ENCODE measurements at places on chromosomes 6 and 20. TPM values are rescaled to one million over a fixed set of nuclear protein-coding genes. Genes with fewer than 3 reads are reported as not detected.

The CAPN11 gene
- not detected for total RNA-seq

The FAM184A gene
- total RNA-seq = 11.2 TPM

The PDE10A gene
- 3.4 TPM for total RNA-seq

The MAP7 gene
- 57.4 TPM for total RNA-seq

The DLK2 gene
- total RNA-seq = 0.75 TPM

The COL11A2 gene
- total RNA-seq = 1.3 TPM

The DEFB132 gene
- total RNA-seq = not detected

The SDCBP2 gene
- 2.0 TPM for total RNA-seq

The LSM14B gene
- total RNA-seq = 143 TPM

The HTR1E gene
- total RNA-seq = not detected

The KIF6 gene
- not detected for total RNA-seq

The KCNQ2 gene
- 0.25 TPM for total RNA-seq

The UNC5CL gene
- 4.5 TPM for total RNA-seq

The SLC22A2 gene
- 0.19 TPM for total RNA-seq

The PGC gene
- 8.9 TPM for total RNA-seq

The LY6G6F gene
- total RNA-seq = not detected

The FILIP1 gene
- not detected for total RNA-seq

- no peaks in the 10 kb centered on the region for H3K36me3 ChIP-seq
- no peak overlapping the region for H3K27ac ChIP-seq
- no peaks in the 10 kb centered on the region for H3K4me1 ChIP-seq
- H3K27me3 ChIP-seq = no peaks in the 10 kb centered on the region
These were observed 109.0 kb downstream of the TFAP2A start for GRCh38 chr6:10305790-10306415.

- peak overlapping the region; percentile 79 for H3K4me3 ChIP-seq
- peak overlapping the region; percentile 77 for H3K27ac ChIP-seq
- H3K27me3 ChIP-seq = no peaks in the 10 kb centered on the region
- H3K4me1 ChIP-seq = peaks cover 18% of the 10 kb centered on the region
- H3K36me3 ChIP-seq = peaks cover 2% of the 10 kb centered on the region
- DNase-seq = peak; percentile 44
These were observed 1.2 kb downstream of the FOXA2 start for GRCh38 chr20:22582964-22583772.

- H3K27ac ChIP-seq = no peak overlapping the region
- no peak overlapping the region for H3K4me3 ChIP-seq
- no peak for DNase-seq
- H3K36me3 ChIP-seq = no peaks in the 10 kb centered on the region
- no peaks in the 10 kb centered on the region for H3K4me1 ChIP-seq
- H3K27me3 ChIP-seq = no peaks in the 10 kb centered on the region
These were observed 159.7 kb downstream of the TMEM242 start for GRCh38 chr6:157163434-157164159.

- H3K4me1 ChIP-seq = no peaks in the 10 kb centered on the region
- H3K36me3 ChIP-seq = no peaks in the 10 kb centered on the region
- no peak overlapping the region for H3K27ac ChIP-seq
These were observed 17.6 kb downstream of the SLC18B1 start for GRCh38 chr6:132780770-132781371.

GRCh38 chr20:43799741-43800140 lies 72.9 kb upstream of the GTSF1L start:
- no peaks in the 10 kb centered on the region for H3K4me1 ChIP-seq
- H3K27ac ChIP-seq = no peak overlapping the region
- H3K4me3 ChIP-seq = no peak overlapping the region
- peaks cover 3% of the 10 kb centered on the region for H3K27me3 ChIP-seq

DNA sequence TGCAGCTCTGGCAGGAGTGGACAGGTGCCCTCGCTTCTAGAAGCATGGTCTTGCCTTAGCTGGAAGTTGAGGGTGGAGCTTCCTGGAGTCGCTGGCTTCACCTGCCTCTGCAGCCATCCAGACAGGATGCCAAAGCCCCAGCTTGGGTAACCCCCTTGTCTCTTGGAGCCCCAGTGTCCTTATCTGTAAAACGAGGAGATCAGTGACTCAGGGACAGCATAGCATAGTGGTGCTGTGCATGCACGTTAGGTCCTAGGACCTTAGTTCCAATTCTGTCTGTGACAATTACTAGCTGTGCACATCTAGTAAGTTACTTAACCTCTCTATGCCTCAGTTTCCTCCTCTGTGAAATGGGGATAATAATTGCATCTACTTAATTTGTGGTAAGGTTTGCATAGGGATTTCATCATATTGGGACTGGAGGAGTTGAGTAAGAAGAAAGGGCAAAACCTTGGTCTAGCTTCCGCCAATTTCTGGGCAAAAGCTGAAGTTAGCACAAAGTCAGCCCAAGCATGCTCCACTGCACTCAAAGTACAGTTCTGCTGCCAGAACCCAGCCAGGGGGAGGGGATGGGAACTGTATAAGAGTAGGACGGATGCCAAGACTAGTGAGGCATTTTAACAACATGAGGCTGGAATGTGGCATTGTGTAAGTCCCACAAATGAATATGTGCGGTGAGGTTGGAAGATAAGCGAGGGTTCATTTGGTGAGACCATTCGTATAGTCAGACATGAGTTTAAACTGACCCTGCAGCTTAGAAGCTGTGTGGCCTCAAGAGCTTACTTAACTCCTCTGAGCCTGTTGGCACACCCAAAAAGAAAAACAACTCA lies 24.5 kb downstream of the TOX2 start:
- no peaks in the 10 kb centered on the region for H3K4me1 ChIP-seq
- H3K27me3 ChIP-seq = peaks cover 2% of the 10 kb centered on the region
- H3K36me3 ChIP-seq = no peaks in the 10 kb centered on the region

GRCh38 chr6:117444600-117444999 lies 18.9 kb upstream of the ROS1 start:
- H3K4me1 ChIP-seq = peaks cover 7% of the 10 kb centered on the region
- no peaks in the 10 kb centered on the region for H3K36me3 ChIP-seq
- H3K27me3 ChIP-seq = no peaks in the 10 kb centered on the region
- H3K4me3 ChIP-seq = no peak overlapping the region
- DNase-seq = no peak

GRCh38 chr6:2237001-2237400 lies 8.4 kb downstream of the GMDS start:
- H3K4me3 ChIP-seq = no peak overlapping the region
- H3K36me3 ChIP-seq = no peaks in the 10 kb centered on the region
- DNase-seq = no peak
- H3K27ac ChIP-seq = no peak overlapping the region
- H3K4me1 ChIP-seq = no peaks in the 10 kb centered on the region
- no peaks in the 10 kb centered on the region for H3K27me3 ChIP-seq

GRCh38 chr6:113596387-113597230 lies 260.5 kb upstream of the MARCKS start:
- H3K27me3 ChIP-seq = no peaks in the 10 kb centered on the region
- DNase-seq = no peak
- H3K4me1 ChIP-seq = peaks cover 11% of the 10 kb centered on the region
- H3K36me3 ChIP-seq = no peaks in the 10 kb centered on the region

DNA sequence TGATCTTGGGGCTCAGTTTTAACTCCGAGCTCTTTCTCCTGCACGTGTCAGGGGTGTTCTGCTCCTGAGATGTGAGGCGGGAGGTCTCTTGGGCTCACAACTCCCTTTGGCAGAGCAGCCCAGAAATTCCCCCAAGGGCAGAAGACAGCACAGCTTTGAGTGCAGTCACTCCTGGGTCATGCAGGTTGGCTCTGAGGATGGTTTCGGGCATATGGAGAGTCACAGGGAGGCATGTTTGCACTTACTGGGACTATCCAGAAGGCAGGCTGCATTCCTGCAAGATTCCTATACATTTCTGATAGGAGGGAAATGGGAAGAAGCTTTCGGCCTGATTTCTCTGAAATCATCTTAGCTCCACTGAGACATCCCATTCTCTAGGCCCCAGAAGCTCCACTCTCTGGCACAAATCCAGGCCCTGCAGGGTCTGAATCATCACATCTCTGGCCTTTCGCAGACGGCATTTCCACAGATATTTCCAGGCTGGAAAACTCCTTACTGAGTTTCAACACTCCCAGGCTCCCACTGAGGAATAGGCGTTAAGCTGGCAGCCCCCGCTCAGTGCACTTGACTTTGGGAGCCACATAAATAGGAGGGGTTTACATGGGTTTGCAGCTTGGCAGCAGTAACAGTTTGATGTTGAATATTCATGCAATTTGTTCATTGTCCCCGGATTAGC lies 39.7 kb downstream of the AGPAT4 start:
- no peak overlapping the region for H3K27ac ChIP-seq
- H3K4me3 ChIP-seq = no peak overlapping the region
- no peaks in the 10 kb centered on the region for H3K27me3 ChIP-seq

- DNase-seq = no peak
- H3K36me3 ChIP-seq = no peaks in the 10 kb centered on the region
- no peak overlapping the region for H3K4me3 ChIP-seq
- H3K4me1 ChIP-seq = peaks cover 10% of the 10 kb centered on the region
These were observed 62.2 kb downstream of the RFPL4B start for GRCh38 chr6:112409311-112409710.

DNA sequence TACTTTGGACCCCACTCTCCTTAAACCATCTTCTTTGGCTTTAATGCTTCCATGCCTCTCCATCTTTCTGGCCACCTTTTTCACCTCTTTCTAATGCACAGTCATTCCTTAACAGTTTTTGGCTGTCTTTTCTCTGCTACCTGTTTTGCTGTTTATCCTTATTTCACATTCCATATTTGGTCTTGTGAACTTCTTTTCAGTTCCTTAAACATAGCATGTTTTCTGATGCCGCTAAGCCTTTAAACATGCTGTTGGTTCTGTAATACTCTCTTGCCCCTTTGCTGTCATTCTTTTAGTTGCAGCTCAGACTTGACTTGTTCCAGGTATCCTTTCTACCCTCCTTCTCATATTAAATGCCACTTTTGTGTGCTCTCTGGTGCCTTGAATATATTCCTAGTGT lies 35.8 kb downstream of the TOP1 start:
- H3K27me3 ChIP-seq = no peaks in the 10 kb centered on the region
- no peak for DNase-seq
- H3K4me3 ChIP-seq = no peak overlapping the region
- peaks cover 12% of the 10 kb centered on the region for H3K4me1 ChIP-seq
- peaks cover 7% of the 10 kb centered on the region for H3K36me3 ChIP-seq

DNA sequence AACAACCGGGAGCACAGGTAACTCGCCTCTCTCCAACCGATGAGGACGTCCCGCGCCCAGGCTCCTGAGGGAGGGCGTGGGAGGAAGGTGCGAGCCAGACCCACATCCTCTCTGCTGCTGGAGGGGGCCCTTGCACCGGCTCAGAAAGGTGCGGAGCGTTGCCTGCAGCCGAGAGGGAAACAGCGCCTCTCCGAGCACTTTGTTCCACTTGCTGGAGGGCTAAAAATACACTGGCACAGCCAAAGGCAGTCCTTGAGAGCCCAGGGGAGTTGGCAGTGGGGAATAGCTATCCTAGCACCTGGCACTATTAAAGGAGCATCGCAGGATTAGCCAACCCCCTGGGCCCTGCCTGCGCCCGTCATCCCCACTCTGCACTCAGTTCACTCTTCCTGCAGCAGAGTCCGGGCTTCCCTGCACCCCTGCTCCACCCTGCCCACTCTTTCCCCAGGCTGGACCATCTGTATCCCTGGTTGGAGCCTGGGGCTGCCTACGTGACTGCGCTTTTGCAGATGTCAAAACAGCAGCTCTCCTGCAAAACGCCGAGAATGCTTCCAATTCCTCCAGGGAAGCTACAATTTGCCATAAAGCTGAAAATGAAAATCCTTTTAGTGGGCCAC lies 108.9 kb downstream of the SNX5 start:
- H3K4me1 ChIP-seq = peaks cover 23% of the 10 kb centered on the region
- H3K27ac ChIP-seq = no peak overlapping the region
- DNase-seq = no peak
- H3K36me3 ChIP-seq = no peaks in the 10 kb centered on the region

GRCh38 chr6:84349542-84349941 lies 122.1 kb upstream of the CEP162 start:
- no peaks in the 10 kb centered on the region for H3K27me3 ChIP-seq
- DNase-seq = no peak
- no peak overlapping the region for H3K27ac ChIP-seq
- no peaks in the 10 kb centered on the region for H3K36me3 ChIP-seq

- no peaks in the 10 kb centered on the region for H3K27me3 ChIP-seq
- no peak for DNase-seq
- H3K4me3 ChIP-seq = no peak overlapping the region
- H3K27ac ChIP-seq = no peak overlapping the region
- peaks cover 8% of the 10 kb centered on the region for H3K4me1 ChIP-seq
- no peaks in the 10 kb centered on the region for H3K36me3 ChIP-seq
These were observed 10.7 kb upstream of the CLPSL2 start for GRCh38 chr6:35765739-35766138.

GRCh38 chr6:145540741-145541140 lies 194.6 kb downstream of the EPM2A start:
- H3K4me1 ChIP-seq = no peaks in the 10 kb centered on the region
- no peaks in the 10 kb centered on the region for H3K27me3 ChIP-seq
- no peak for DNase-seq
- H3K4me3 ChIP-seq = no peak overlapping the region
- no peaks in the 10 kb centered on the region for H3K36me3 ChIP-seq
- no peak overlapping the region for H3K27ac ChIP-seq

DNA sequence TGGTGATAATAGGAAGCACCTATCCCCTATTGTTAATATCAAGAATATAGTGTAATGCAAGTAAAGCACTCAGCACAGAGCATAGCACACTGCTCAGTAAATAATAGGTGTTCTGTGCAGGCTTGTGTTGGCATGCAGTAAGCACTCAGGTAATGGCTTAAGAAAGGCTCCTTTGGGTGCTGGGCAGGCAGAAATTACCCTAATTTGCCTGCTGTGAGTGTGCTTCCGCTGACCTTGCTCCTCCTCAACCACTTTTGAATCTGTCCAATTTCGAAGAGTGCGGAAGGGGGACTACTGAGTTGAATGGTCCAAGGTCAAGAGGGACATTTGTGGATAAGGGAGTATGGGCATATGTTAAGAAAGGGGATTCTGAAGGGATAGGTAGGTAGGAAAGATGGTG lies 15.4 kb downstream of the SRSF3 start:
- no peak overlapping the region for H3K4me3 ChIP-seq
- H3K36me3 ChIP-seq = peaks cover 9% of the 10 kb centered on the region
- DNase-seq = no peak
- H3K4me1 ChIP-seq = peaks cover 23% of the 10 kb centered on the region

- no peak overlapping the region for H3K27ac ChIP-seq
- peaks cover 26% of the 10 kb centered on the region for H3K4me1 ChIP-seq
- no peaks in the 10 kb centered on the region for H3K27me3 ChIP-seq
- H3K4me3 ChIP-seq = no peak overlapping the region
These were observed 4.4 kb upstream of the IFNGR1 start for GRCh38 chr6:137223370-137224131.

DNA sequence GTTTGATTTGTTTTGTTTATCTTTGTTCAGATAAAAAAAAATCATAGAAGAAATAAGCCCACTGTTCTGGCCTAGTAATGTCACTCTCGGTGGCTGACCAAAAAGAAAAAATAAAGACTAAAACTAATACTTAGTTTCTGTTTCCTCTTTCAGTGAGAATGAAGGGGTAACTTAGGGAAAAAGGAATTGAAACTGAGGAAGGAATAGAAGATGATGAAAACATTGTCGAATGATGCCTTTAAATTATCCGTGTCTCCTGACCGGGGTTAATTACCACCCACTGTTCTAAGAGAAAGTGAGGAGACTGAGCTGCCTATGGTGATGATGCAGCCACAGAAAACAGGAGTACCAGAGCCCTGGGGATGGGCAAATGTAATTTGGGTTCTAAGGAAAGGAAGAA lies 73.1 kb downstream of the PTCHD4 start:
- no peaks in the 10 kb centered on the region for H3K27me3 ChIP-seq
- H3K27ac ChIP-seq = no peak overlapping the region
- no peaks in the 10 kb centered on the region for H3K4me1 ChIP-seq
- no peaks in the 10 kb centered on the region for H3K36me3 ChIP-seq
- H3K4me3 ChIP-seq = no peak overlapping the region

Data from Caco-2 (cell line).